ENCODE measurements at places on chromosomes 4 and X.

- no peak for DNase-seq
Observed at GRCh38 chr4:83217721-83218522, 66.7 kb downstream of the COQ2 start.

DNA sequence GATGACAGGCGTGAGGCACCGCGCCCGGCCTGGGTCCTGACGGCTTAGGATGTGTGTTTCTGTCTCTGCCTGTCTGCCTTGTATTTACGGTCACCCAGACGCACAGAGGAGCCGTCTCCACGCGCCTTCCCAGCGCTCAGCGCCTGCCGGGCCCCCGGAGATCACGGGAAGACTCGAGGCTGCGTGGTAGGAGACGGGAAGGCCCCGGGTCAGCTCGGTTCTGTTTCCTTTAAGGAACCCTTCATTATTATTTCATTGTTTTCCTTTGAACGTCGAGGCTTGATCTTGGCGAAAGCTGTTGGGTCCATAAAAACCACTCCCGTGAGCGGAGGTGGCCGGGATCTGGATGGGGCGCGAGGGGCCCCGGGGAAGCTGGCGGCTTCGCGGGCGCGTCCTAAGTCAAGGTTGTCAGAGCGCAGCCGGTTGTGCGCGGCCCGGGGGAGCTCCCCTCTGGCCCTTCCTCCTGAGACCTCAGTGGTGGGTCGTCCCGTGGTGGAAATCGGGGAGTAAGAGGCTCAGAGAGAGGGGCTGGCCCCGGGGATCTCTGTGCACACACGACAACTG, 1.3 kb downstream of the SHOX start:
- no peak for DNase-seq

GRCh38 chr4:159360549-159360948, 257.7 kb downstream of the RAPGEF2 start:
- no peak for DNase-seq

DNA sequence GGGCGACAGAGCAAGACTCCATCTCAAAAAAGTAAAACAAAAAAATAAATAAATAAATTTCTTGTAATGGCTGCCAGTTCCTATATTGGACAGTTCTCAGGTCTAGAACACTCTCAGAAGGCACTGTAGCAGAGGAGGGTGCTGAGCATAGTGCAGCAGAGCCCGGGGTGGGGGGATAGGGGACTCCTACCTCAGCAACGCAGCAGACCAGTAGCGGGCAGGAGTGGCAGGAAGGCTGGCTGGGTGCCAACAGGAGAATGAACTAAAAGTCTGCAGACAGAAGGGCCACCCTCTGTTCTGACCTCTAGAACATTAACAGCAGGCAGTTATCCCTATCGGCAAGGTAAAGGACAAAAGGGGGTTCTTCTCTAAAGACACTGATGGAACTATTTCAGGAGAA, 20.2 kb downstream of the PDK3 start:
- no peak for DNase-seq

- no peak for DNase-seq
Observed at GRCh38 chr4:137609718-137610430, 77.6 kb upstream of the PCDH18 start.

DNA sequence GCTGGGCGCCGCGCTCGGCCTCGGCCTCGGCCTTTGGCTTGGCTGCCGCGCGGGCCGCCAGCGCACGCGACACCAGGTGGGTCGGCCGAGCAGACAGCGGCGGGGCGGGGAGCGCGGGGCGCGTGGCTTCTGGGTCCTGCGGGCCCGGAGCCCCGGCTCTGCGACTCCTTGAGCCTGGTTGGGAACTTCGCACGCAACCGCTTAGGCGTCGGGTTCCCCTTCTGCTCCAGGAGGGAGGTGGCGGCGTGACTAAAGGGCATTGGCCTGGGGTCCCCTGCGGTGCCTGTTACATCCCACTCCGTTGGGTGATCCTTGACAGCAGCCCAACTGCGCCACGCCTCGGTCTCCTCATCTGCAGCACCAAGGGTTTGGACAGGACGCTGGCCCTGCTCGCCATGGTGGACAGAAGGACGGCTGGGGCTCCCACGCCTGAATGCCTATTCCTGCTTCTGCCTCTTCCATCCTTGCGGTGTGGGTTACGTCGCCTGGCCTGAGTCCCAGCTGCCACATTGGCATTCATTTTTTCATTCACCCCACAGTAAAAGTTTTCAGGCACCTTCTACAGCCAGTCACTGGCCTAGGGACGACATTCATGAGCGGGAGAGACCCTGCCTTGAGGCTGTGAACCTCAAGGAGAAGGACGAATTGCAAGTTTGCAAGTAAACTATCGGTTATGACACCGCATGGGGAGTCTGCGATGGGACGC, 631 bp downstream of the EVC start:
- DNase-seq, result no peak

- no peak for DNase-seq
Observed at GRCh38 chrX:68045008-68045577, 388.2 kb downstream of the OPHN1 start.

- no peak for DNase-seq
Observed at GRCh38 chr4:146029939-146030710, 91.5 kb upstream of the ZNF827 start.

GRCh38 chr4:41000356-41000755, 214.0 kb downstream of the APBB2 start:
- no peak for DNase-seq

DNA sequence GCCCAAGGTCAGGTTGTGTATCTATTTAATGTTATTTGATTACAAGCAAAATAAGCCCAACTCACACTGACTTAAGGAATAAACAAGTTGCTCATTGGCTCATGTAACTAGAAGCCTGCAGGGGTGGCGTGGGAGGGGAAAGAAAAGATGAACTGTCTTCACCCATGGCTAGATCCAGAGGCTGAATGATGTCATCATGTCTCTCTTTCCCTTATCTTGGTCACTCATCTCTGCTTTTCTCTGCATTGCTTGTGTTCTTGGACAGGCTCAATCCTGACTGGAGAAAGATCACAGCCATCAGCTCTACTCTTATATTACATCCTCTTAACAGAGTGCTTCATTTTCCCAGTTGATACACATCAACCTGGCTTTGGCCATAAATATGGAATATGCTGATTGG, 290.0 kb upstream of the DIAPH2 start:
- DNase-seq, result no peak

DNA sequence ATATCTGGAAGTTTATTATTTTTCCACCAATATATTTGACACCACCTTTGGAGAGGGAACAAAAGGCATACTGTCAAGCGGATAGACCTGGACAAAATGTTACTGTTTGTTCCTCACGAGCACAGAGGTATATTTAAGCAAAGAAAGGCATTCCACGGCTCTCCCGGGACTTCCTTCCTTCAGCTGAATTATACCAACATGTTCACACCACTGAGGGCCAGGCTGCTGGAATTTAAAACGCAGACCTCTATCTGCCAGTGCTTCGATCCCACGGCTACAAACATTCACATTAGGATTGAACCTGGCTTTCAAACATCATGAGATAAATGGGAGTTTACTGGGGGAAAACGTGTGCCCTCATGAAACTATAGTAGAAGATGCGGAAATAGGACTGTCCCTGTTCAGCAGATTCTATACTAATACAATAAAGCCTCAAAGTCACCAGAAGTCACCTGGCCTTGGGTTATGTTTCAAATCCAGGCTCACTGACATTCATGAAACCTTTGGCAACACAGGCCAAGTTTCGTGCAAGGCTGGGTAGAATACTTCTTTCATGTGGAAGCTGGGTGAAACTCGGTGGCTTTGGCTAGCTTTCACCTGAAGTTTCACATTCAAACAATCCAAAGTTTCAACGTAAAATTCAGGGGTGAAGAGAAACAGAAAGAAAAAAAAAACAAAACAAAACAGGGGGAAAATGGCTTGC, 39.5 kb downstream of the SORBS2 start:
- no peak for DNase-seq

DNA sequence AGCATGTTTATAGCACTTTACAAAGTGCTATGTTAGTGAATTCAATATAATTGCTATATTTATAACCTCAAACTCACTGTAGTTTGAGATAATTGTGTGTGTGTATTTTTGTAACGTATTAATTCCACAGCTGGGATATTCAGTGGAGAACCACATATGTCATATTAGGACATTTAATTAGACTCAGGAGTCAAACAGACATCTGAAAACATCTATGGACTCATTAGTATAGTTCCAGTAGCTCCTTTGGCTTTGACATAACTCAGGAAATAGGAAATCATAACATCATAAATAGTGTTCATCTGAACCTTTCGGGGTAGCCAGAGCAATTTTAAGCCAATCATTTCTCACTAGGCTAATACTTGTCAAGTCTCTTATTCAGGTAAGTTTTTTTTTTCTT, 38.8 kb downstream of the NAA11 start:
- no peak for DNase-seq

DNA sequence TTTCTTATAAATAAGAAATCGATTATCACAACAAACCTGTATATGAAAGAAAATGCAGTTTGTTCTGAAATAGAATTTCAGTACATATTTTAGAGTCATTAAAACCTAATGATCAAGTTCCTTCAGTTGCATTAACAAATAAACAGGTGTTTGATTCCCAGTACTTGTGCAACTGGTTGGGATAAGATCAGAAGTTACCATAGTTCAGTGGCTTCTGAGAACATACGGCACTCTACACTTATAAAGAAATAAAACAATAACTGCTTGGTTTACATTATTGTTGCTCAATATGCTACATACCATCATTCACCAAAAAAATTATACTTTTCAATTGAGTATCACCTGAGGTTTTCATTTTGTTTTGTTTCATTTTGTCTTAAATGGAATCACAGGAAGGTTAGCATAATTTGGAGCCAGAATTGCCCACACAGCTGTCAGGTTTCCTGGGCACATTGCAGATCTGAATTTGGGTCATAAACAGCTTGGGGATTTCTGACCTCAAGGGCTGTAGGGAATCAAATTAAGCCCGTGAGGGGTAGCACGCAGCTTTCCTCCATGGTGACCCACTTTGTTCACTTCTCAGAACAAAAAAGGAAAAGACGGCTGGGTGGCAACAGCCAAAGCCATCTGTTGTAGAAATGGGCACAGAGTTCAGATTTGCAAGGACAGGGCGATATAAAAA, 14.9 kb upstream of the CCNG2 start:
- DNase-seq, result no peak

GRCh38 chrX:48496660-48497059, 12.1 kb upstream of the PORCN start:
- DNase-seq, result no peak

- no peak for DNase-seq
Observed at GRCh38 chrX:30995705-30996104, 76.1 kb downstream of the FTHL17 start.

GRCh38 chrX:135528756-135529155, 8.3 kb downstream of the INTS6L start:
- no peak for DNase-seq

DNA sequence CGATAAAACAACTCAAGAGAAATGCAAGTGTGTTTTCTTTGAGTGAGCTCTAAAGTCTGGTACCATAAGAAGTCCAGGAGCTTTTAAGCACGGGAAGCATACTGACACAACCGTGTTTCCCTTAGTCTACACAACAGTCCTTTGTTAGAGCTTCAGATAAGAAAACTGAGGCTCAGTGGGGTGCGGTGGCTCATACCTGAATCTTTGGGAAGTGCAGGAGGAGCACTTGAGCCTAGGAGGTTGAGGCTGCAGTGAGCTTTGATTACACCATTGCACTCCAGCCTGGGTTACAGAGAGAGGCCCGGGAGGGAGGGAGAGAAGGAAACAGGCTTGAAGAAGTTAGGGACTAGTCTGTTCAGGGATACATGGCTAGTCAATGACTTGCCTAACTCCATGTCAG, 21.9 kb downstream of the LEF1 start:
- no peak for DNase-seq

GRCh38 chr4:1235381-1236102, 13.4 kb downstream of the CTBP1 start:
- DNase-seq, result no peak

- no peak for DNase-seq
Observed at GRCh38 chr4:84917086-84917821, 49.2 kb downstream of the WDFY3 start.

- no peak for DNase-seq
Observed at GRCh38 chrX:150410513-150410912, 47.4 kb downstream of the MAMLD1 start.

- no peak for DNase-seq
Observed at GRCh38 chr4:24067367-24068193, 177.7 kb upstream of the PPARGC1A start.

GRCh38 chr4:27248829-27249228, 388.2 kb downstream of the STIM2 start:
- no peak for DNase-seq

DNA sequence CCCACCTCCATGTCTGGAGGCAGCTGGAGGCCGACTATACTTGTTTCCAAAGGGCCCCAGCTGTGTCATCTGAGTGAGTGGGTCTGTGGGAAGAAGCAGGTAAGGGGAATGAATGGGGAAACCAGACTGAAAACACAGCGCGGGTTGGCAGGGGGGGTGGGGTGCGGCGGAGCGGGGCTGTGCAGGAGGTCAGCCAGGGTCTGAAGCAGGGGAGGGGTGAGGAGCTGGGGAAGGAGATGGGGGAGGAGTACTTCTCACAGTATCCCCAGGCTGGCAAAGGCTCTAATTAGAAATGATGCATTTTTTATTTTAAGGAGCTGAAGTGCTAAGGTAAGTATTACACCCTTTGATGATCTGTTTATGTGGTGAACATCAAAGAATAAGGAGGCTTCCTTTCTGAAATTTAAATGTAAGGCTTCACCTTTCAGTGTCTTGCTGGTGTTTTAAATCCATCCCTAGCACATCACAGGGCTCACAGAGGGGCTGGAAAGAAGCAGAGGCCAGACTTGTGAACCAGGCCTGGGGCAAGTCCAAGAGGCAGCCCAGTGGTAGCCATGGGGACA, 37.5 kb downstream of the SMIM20 start:
- DNase-seq, result no peak

DNA sequence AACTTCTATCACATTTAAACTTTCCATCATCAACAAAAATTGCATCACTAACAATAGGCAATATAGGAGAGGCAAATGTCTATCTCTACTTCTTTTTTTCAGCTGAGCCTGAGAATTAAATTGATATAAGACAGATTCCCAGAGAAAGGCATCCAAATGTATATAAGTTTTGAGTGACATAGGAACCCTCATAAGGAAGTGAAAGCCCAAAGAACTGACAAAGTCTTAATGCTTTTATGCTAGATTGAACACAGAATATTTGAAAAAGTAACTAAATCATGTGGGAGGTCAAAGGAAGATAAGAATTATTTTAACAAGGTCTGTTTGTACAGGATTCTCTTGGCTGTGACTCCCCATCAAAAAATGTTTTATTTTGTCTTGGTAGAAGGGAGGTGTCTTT, 714.9 kb downstream of the GRXCR1 start:
- DNase-seq, result no peak

DNA sequence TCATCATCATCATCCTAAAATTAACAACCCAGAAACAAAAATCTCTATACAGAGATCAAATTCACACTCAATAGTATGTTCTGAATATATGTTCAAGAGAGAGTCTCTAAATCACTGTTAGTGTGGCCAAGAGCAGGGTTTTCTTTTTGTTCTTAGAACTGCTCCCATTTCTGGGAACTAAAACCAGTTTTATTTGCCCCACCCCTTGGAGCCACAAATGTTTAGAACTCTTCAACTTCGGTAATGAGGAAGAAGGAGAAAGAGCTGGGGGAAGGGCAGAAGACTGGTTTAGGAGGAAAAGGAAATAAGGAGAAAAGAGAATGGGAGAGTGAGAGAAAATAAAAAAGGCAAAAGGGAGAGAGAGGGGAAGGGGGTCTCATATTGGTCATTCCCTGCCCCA, 32.3 kb downstream of the CYBB start:
- no peak for DNase-seq

GRCh38 chrX:29470030-29470429, 745.3 kb upstream of the MAGEB2 start:
- no peak for DNase-seq

All from omental fat pad (tissue), 4 donors.